ENCODE measurements at places on chromosomes 11 and 22. TPM values are rescaled to one million over a fixed set of nuclear protein-coding genes. Genes with fewer than 3 reads are reported as not detected.

GRCh38 chr11:10265936-10266335, 28.1 kb downstream of the SBF2 start:
- no peak for DNase-seq

- no peak for DNase-seq
These were observed 137.6 kb downstream of the MAML2 start for GRCh38 chr11:96205460-96205809.

GRCh38 chr11:58503361-58503856, 4.5 kb downstream of the OR5B21 start:
- DNase-seq: no peak

The UCP3 gene
- total RNA-seq: 0.82 TPM

The OR5P2 gene
- not detected for total RNA-seq

GRCh38 chr11:44003736-44004451, 43.9 kb upstream of the ACCSL start:
- no peak for DNase-seq

DNA sequence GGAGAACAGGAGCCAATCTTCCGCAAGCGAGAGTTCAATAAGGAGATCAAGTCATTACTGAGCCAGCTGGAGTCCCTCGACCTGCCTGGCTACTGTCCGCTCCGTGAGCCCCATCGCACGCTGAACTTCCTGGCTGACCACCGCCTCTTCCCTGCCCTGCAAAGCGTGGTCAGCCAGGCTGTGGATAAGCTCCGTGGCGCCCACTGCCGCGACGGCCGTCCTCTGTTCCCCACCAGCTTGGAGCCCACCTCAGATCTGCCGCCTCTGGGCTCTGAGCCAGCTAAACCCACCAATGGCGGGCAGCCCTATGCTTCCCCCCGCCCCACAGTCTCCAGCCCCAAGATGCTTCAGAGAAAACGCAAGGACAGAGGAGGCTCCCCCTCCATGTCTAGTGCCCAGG, 2.3 kb downstream of the CCDC116 start:
- no peak for DNase-seq

- no peak for DNase-seq
These were observed 20.1 kb downstream of the TOLLIP start for GRCh38 chr11:1289211-1289935.

GRCh38 chr11:101726988-101727387, 143.2 kb upstream of the TRPC6 start:
- no peak for DNase-seq

DNA sequence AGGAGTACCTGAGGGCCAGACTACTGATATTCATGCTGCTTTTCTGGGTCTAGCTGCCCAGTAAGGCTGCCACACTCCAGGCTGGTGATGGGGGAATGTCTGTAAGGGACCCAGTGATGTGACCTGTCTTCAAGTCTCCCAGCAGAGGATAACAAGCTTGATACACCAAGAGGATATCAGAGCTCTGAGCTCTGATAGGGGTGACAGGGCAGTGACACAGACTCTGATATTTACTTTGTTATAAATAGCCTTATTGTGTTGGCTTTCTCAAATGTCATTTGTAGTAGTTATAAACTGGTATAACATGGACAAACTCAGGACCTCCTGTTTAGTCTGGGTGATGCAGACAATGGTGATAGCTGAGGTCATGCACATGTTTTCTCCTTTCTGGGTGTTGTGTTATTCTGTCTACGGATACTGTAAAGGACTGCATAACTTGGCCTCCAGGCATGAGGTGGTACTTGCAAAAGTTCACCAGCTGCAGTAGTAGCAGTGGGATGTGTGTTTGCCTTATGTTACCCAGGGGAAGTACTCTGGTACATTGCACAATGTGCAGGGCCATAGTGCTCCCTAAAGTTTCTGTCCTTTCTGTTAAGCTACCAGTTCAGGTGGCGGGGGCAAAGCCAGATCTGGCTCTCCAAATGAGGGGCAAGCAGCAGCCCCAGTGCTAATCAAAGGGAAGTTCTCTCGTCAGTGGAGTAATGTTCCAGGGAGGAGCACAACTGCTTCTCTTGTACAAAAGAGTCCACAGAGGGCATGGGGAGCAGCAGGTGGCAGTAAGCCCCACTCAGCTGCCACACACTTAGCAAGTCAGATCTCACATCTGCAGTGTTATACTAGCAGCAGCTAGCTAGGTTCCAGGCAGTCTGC, 812.2 kb downstream of the JRKL start:
- no peak for DNase-seq

The SMC1B gene
- not detected for total RNA-seq

- DNase-seq: no peak
These were observed 13.5 kb upstream of the MYEOV start for GRCh38 chr11:69280451-69280850.

GRCh38 chr11:35073691-35074419, 65.1 kb upstream of the CD44 start:
- DNase-seq: no peak

The MS4A6E gene
- total RNA-seq: not detected

DNA sequence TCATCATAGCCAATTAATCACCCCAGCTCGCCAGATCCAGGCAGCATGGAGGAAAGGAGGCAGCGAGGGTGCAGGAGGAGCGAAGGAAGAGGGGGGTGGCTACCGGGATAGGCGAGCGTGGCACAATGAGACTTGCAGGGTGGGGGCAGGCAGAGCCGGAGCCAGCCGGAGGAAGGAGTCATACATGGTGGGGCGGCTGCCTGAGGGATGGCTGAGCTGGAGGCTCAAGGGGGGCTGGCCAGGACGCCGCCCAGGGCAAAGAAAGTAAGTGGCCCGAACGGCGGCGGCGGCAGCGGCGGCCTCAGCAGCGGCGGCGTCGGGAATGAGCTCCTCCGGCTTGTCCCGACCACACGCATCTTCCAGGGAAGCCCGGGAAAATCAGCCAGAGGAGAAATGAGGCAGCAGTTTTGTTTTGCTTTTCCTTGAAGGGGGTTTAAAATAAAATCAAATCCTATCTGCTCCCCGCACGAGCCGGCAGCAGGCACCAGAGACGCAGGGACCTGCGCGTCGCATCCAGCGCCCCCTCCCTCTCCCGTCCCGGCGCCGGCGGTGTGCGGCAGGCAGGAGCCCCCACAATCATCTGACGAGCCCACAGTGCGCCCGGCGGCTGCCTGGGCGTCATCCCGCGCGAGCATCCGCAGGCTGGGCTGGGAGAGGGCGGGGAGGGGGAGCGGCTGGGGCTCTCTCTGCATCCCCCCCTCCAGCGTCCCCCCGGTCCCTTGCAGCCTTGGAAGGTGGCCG, 263.6 kb downstream of the CTTN start:
- peak; percentile 76 for DNase-seq

- no peak for DNase-seq
These were observed 25.2 kb downstream of the LIF start for GRCh38 chr22:30221121-30221992.

DNA sequence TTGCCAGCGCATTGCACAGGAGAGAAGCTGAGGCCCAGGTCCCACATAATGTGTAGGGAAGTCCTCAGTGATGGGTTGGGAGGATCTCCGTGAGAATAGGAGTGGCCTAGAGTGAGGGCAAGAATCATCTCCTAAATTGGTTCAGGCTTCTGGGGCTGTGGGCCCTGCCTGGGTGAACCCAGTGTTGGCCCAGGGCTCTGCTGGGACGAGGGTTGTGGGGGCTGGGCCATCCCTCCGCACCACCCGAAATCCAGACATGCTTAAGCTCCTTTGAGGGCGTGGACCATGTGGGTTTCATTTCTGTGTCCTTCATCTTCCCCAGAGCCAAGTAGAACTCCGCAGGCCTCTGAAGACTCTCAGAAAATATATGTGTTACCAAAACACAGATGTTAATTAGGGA, 3.7 kb downstream of the MICALL1 start:
- DNase-seq: no peak

- DNase-seq: no peak
These were observed 4.1 kb downstream of the TUB start for GRCh38 chr11:8085011-8085645.

- no peak for DNase-seq
These were observed 66.8 kb downstream of the THAP12 start for GRCh38 chr11:76313913-76314740.

- DNase-seq: no peak
These were observed 368.9 kb downstream of the SHANK2 start for GRCh38 chr11:70883323-70883940.

The OSBP2 gene
- total RNA-seq: 19.2 TPM

The ACTN3 gene
- total RNA-seq: not detected

The PACSIN3 gene
- total RNA-seq: 2.0 TPM

- no peak for DNase-seq
These were observed 31.2 kb downstream of the MRPL48 start for GRCh38 chr11:73818846-73819245.

GRCh38 chr11:29187215-29187614, 829.6 kb downstream of the KCNA4 start:
- no peak for DNase-seq

The SCGB1D2 gene
- not detected for total RNA-seq

All from frontal cortex (tissue), 4 donors.